ENCODE measurements at places on chromosomes 16 and 17.

- DNase-seq: no peak
Measured at GRCh38 chr17:71224824-71225575, 895.8 kb upstream of the SOX9 start.

DNA sequence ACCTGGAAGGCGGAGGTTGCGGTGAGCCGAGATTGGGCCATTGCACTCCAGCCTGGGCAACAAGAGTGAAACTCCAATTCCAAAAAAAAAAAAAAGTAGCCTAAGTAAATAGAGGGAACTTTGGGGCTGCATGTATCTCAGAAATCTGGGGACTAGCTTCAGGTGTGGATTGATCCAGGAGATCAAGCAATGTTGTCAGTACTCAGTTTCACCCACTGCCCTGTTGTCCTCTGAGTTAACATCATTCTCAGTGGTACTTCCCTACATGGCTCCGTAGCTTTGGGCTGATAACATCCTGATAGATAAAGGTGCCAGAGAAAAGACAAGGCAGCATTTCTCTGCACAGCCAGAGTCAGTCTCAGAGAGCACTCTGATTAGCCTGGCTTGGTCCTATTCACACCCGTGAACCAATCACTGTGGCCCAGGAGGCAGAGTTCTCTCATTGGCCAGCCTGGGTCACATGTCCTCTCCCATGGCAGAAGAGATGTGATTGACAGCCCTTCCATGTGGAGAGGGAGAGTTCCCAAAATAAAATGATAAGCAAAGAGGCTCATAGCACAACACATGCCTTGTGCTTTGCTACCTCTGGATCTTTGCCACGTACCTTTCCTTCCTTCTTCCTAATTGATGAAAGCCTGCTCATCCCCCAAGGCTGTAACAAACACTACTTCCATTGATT is 99.6 kb downstream of the ABCC1 start:
- no peak for DNase-seq

DNA sequence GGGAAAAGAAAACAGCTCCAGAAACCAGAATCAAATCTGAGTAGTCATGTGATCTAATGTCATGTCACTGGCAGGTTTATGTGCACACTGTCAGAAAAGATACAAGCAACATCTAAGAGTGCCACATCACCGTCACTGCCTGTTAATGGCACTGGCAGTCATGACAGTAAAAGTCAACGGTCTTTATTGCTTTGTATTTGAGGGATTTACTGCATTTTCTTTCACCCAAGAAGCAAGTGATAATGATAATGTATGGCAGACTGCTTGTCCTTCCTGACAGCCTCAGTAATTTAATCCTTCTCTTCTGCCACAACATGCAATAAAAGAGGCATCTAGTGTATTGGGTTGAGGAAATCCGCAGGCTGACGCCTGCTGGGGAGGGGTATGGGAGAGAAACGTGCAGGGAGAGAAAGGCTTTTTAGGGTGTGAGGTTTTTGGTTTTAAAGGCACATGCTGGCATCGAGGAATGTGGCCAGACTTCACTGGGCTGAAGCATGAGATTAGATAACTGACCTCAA is 92.4 kb downstream of the RPGRIP1L start:
- no peak for DNase-seq

- DNase-seq: no peak
Measured at GRCh38 chr16:19005561-19006445, 22.1 kb downstream of the TMC7 start.

DNA sequence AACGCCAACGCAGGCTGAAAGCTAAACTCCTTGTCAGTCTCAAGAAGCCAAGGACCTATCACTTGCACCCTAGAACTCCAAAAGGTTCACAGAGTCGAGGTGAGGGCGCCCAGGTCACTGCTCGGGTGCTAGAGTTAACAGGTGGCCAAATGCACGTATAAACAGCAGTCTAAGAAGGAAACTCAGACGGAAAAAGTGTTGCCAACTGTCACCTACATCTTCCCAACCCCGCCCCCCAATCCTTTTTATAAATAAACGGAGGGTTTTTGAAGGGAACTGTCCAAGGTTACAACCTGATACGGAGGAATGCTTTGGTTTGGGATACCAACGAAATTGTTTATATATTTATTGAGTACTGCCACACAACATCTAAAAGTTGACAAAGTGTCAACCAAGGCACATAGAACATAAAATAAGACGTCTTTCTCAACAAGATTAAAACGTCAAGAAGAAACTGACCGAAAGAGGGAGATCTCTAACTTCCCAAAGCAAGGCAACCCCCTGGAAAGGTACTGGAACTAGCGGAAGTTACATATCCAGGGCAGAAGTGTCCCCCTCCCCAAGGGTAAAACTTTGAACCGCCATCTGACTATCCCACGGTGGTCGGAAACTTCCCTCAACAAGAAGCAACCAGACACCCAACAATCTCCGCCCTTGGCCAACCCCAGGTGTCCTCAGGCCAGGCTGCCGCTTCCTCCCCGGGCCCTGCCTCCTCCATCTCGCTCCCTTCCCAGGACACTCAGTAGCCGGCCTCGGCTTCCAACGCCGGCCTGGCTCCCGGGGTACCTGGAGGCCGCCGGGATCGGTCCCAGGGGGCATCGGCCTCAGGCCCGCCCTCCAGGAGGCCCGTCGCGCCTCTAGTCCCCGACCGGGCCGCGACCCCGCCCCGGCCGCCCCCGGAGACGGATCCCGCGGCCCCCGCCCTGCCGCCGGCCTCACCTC is 982 bp downstream of the SPAG9 start:
- no peak for DNase-seq

- DNase-seq: no peak
Measured at GRCh38 chr17:3221850-3222249, 14.4 kb downstream of the OR1A1 start.

- no peak for DNase-seq
Measured at GRCh38 chr17:17810084-17810894, 26.5 kb downstream of the SREBF1 start.

DNA sequence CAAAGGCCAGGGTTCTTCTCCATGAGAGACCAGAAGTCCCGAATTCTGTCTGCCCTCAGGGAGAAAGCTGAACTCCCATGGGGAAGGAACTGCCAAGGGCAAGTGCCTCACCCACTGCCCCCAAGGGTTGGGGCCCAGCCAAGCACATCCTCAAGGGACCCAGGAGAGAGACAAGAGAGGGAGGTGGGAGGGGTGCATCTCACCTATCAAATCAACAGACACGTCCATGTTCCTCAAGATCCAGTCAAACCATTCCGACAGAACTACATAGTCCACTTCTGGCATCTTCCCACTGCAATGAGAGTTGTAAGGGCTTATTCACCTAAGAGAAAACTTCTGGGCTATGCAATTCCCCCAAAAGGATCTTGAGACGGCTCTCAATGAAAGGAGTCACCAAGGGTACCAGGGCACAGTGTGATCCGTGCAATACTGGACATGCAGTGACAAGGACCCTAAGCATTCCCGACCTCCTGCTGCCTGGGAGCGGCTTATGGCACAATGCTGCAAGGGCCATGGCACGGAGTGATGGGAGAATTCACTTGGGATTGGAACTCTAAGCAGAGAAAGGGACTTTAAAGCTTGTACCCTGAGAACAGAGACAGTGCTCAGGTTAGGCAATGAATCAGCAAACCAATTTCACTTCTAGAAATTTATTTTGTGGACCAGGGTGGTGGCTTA is 32.2 kb downstream of the TK2 start:
- DNase-seq: no peak

Data from stimulated activated CD4-positive, alpha-beta T cell treated with anti-CD3 and anti-CD28 coated beads, TNF-alpha, amount 100 ng/mL, for 48 hours (primary cell).